NCI-H2227 treated with DMSO at 0.1 percent for 48 hours (cell line): ENCODE measurements at places on chromosomes 6 and 20.

GRCh38 chr20:7744411-7744810 lies 195.8 kb downstream of the HAO1 start:
- no peak for DNase-seq

DNA sequence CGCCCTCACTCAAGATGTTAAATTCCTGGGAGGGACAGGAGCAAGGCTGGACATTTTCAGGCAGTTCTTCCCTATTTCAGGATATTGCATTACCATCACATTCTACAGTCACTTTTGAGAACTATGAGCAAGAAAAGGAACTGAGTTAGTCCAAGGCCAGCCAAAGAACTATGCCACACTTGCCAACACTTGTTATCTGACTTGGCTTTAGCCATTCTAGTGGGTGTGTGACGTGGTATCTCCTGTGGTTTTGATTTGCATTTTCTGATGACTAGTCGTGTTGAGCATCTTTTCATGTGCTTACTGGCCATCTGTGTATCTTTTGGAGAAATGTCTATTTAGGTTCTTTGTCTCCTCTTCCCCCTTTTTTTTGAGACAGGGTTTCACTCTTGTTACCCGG lies 12.0 kb downstream of the XRN2 start:
- DNase-seq: no peak

DNA sequence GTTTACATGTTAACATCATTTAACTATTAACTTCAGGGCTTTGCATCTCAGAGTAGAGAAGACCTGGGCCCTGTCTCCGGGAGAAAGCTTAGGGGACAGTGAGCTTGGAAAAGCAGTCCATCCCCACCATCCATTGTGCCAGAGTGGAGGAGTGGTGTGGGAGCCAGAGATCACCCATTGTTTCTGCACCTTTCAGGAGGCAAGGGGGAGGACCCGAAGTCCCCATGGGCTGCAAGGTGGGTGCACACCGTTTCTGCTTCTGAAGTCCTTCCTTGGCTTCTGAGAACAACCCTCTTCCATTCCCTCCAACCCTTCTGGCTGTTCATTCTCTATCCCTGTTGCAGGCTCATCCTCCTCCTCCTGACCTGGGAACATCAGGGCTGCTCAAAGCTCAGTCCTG lies 4.0 kb upstream of the PPP1R3G start:
- DNase-seq: no peak

DNA sequence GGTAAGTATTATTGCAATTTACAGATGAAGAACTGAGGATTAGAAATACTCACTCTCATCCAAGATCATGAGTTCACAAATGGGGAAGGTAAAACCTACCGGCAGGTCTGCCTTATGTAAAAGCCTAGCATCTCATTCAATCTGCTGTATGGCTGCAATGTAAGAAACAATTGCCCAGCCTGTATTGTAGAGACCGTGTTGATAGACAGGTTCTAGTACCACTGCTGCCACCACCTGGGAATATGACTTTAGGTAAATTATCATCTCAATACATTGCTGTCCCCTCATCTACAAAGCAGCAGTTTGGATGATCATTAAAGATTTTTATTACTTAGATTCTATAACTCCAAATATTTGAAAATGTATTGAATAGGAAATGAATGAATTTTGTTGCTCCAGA lies 23.3 kb upstream of the ARHGAP18 start:
- no peak for DNase-seq

GRCh38 chr6:56625356-56625755 lies 17.3 kb downstream of the DST start:
- no peak for DNase-seq
